Colonic mucosa (tissue), 4 donors: ENCODE measurements at places on chromosomes 12 and 14. TPM values are rescaled to one million over a fixed set of nuclear protein-coding genes. Genes with fewer than 3 reads are reported as not detected.

- DNase-seq, result no peak
Observed at GRCh38 chr12:101852998-101853397, 22.2 kb upstream of the GNPTAB start.

DNA sequence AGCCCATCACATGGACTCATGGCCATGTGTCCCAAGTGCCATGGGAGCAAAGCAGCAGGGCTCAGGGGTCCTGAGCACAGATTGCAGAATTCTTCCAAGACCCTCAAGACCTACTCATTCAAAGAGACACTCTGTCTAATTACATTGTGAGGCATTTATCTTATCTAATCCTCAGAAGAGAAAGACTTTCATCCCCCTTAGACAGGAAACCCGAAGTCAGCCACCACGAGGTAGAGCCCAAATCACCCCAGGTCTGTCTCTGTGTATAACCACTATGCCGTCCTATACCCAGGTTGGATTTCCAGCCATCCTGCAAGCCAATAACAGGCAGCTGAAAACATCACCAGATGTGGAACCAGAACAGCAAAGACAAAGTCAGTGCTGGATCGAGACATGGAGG is 8.9 kb upstream of the BCL11B start:
- no peak for DNase-seq

DNA sequence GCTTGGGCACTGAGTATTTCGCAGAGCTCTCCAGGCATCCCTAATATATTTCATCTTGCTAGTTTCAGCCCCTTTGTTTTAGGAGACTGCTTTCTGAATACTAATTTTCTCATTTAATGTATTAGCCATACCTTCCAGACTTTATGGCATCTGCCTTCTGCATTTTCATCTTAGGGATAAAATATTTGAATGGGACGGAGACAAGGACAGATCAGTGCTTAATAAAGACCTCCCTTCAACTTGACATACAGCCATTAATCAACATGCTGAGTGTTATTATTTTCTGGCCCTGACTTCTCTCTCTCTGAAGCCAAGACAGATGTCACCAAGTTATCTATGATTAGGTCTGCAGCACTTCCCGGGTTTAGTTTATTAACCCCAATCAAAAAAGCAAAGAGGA is 42.4 kb downstream of the CACNA2D4 start:
- DNase-seq, result no peak

The GPR137C gene
- total RNA-seq, result 0.79 TPM

DNA sequence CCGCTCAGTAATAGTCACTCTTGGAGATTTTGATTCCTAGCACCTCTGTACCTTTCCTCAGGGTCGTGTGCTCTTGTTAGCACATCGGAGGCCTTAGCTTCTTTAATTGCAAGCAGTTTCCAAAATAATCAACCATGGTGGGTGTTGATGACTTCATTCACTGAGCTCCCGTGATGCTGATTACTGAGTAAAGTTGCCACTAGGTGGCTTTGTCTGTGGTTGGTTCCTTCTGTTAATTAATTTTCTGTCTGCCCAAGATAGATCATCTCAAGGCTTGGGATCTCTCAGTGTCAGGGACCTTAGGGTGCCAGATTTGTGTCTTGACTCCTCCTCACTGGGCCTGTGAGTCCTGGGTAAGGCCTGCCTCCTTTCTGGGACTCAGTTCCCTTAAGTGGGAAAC is 54.3 kb downstream of the PTPN11 start:
- DNase-seq, result no peak

The CLEC4C gene
- total RNA-seq, result not detected

- no peak for DNase-seq
Observed at GRCh38 chr12:7113389-7113871, 4.4 kb upstream of the C1RL start.

DNA sequence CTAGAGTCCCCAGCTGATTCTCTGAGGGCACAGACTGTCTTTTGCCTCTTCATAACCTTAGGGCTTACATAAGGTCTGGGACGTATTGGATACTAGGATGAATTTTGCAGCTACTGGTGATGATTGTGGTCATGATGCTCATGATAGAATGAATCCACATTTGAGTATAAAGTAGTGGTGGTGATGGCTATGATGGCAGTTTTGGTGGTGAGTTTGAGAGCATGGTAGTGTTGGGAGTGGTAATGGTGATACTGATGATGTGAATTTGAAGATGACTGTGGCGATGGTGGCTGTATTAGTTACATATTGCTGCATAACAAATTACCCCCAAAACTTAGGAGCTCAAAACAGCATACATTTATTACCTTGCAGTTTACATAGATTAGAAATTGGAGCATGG is 14.1 kb upstream of the ASIC1 start:
- no peak for DNase-seq

The PTCSC3 gene
- not detected for total RNA-seq

DNA sequence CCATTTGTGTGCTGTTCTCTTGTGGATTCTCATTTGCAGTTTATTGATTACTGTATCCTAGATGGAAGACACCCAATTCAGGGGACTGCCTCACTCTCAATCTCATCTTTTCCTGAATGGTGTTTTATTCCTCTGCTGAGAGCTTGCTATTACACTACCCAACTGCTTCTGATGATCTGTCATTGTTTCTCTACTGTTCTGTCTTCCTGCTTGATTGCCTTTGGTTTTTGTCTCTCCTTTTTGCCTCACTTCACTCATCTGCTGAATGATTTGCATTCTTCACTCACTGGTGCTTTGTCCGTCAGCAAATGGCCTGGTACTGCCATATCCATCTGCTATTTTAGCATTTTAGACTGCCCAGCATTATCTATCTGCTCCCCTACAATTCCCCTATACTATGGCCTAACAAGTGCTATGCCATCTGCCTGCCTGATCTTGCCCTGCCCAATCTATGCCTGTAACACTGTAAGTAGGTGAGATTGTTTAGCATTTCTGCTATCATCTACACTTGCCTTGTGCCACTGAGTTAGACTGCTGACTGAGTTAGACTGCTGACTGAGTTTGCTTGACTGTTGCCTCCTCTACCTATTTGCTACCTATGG is 335.1 kb downstream of the GPHN start:
- no peak for DNase-seq

The IGFBP6 gene
- total RNA-seq, result 7.2 TPM

- no peak for DNase-seq
Observed at GRCh38 chr12:3633396-3633795, 119.5 kb downstream of the CRACR2A start.

DNA sequence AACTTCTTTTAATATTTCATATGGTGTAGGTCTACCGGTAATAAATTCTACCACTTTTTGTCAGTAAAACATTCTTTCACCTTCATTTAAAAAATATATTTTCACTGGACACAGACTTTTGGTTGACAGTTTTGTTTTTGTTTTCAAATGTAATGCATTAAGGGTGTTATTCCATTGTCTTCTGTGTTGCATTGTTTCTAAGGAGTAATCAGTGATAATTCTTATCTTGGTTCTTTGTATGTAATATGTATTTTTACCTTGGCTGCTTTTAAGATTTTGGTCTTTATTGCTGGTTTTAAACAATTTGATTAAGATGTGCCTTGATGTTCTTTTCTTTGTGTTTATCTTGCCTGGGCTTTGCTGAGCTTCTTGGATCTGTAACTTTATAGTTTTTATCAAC is 4.1 kb downstream of the MAP1LC3B2 start:
- DNase-seq, result no peak

DNA sequence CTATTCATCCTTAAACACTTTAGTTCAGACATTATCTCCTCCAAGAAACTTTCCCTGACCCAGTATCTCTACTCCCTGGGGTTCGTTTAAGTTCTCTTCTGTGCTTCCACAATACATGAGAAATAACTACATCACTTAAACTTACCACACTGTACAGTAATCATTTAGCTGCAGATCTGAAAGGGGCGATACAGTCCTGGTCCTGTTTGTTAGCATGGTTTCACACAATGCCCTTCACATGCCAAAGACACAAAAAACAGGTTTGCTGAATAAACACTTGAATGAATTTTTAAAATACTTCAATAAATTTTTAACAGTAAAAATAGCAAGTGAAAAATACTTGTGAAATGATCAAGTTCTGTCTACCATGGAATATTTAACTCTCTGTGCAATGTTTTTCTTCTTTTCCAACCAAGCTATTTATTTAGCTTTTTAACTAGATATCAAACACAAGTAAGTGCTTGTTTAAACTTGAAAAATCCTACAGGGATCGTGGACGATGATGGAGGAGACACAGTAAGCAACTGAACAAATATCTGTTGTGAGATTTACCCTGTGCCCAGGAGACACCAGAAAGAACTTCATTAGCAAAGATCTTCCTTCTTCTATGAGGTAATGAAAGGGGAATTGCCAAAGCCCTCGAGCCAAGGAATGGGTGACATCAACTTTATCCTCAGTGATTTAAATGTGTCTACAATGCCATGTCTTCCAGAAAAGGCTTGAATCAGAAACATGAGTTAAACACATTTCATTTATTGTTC is 255.6 kb upstream of the GRIP1 start:
- no peak for DNase-seq

DNA sequence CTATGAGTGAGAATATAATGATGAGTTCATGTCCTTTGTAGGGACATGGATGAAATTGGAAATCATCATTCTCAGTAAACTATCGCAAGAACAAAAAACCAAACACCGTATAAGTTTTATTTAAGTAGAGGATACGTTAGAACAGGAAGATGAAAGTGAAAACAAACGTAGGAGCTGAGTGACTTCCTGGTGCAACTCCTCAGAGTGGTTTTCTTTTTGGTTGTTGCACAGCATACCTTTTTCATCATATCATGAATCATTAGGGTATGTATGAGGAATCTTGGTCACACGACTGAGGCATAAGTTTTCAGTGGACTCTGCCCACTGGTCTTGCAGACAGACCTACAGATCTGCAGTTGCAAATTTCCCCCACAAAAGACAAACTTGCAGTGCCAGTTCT is 199.0 kb downstream of the LRFN5 start:
- no peak for DNase-seq

The FOXG1 gene
- total RNA-seq, result not detected

DNA sequence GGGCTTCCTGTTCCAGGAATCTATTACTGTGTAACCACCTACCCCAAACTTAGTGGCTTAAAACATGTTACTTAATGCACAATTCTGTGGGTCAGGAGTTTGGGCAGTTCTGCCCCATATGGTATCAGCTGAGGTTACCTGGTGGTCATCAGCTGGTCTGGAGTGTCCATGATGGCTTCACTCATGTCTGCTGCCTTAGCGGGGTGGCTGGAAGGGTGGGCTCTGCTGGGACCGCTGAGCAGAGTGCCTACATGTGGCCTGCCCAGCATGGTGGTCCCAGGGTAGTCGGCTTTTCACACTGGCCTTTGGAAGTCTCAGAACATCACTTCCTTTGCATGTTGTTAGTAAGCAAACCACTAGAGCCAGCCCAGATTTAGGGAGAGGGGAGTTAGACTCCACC is 53.9 kb downstream of the PELI2 start:
- DNase-seq, result no peak

GRCh38 chr12:53468282-53468681 is 16.4 kb downstream of the PCBP2 start:
- DNase-seq, result no peak

GRCh38 chr12:25054783-25055144 is 105.9 kb upstream of the BCAT1 start:
- DNase-seq, result no peak

The LRRC9 gene
- not detected for total RNA-seq

- DNase-seq, result no peak
Observed at GRCh38 chr12:16914853-16915252, 308.9 kb upstream of the LMO3 start.

DNA sequence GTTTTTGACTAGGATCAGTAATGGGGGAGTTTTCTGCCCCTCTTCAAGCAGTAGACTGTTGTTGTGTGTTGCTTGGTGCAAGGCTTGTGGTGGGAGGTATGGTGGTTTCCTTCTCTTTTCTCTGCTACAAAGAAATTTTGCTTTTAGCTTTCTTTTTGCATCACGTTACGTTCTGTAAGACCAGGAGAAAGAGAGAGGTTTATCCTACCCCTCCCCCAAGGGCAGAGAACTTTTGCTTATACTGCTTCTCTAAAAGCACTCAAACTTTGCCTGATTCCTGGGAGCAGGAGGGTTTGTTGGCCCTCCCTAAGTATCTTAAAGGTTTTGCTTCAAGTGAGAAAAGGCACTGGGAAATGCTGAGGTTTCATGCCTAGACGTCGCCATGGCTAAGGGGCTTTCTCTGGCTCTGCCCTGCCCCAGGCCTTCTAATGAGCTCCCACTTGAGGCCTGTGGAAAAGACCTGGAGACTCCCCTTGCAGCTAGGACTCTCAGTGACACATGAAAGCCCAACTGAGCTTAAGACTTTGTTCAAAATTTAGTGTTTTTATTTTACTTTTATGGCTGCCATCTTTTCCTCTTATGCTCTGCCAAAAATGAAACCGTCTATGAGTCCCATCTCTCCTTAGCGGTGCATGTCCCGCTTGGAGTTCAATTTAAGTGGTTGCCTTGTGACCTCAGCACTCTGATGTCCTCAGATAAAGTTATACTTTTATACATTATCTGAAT is 49.2 kb downstream of the EIF2S3B start:
- no peak for DNase-seq

The CPNE8 gene
- 33.3 TPM for total RNA-seq

The COA8 gene
- 41.5 TPM for total RNA-seq

The PRR13 gene
- total RNA-seq, result 504 TPM

DNA sequence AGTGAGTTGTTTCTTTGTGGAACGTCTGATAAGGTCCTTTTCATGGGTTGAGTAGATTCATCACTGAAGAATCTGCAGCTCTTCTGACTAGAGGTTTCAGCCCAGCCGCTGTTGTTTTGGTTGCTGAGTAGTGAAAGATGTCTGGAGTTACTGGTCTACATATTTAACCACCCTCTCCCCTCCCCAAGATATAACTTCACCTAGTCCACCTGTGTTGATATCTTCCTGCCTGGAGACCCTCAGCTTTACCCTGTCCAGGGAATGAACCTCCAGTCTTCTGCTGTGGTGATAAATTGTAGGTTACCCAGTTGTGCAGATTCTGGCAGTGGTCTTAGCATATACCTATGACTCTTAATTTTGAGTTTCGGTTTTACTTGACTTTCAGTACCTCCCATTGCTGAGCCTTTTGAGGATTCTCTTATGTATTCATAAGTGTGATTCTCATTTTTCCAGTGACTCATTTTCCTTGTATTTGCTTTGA is 62.9 kb downstream of the CCDC91 start:
- no peak for DNase-seq

DNA sequence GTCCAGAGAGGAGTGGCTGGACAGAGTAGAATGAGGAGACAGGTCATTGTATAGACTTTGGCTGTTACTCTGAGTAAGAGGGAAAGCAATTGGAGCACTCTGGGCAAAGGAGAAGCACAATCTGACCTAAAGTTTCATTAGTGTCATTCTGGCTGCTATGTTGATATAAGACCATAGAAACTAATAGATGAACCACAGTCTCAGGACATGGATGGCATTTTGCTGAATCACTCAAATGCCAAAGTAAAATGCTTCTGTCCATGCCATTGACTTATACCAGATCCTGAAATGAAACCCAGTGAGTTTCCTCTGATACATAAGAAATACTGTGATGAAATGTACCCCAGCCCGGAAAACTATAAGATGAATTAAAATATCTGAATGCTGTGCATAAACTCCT is 65.8 kb upstream of the COCH start:
- no peak for DNase-seq

The IL25 gene
- total RNA-seq, result not detected

- DNase-seq, result no peak
Observed at GRCh38 chr12:118064608-118065007, 3.6 kb upstream of the WSB2 start.
